ENCODE measurements at places on chromosomes 12 and 14.
A peak's percentile ranks its signal among the peaks of the same experiment; 100 is the strongest.

- no peak for DNase-seq
Measured at GRCh38 chr12:126681676-126682075, 1585.3 kb upstream of the TMEM132C start.

- no peak for DNase-seq
Measured at GRCh38 chr12:120076651-120077050, 39.9 kb downstream of the RAB35 start.

GRCh38 chr14:44989497-44990440, 27.8 kb downstream of the TOGARAM1 start:
- DNase-seq = no peak

DNA sequence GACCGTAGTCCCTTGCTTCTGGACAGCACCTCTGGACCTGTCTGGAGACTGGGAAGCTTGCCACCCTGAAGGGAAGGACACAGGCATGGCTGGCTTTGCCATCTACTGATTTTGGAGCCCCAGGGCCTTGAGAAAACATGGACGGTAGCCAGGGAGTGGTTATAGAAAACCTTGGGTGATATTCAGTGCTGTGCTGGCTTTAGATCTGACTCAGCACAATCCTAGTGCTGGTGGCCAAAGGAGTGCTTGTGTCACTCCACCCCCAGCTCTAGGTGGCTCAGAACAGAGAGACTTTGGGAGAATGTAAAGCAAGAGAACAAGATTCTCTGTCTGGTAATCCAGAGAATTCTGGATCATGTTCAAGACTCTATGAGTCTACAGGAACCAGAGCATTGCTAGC, 214.5 kb upstream of the IGF1 start:
- DNase-seq = no peak

GRCh38 chr12:45655186-45655585, 74.3 kb upstream of the ARID2 start:
- DNase-seq = no peak

DNA sequence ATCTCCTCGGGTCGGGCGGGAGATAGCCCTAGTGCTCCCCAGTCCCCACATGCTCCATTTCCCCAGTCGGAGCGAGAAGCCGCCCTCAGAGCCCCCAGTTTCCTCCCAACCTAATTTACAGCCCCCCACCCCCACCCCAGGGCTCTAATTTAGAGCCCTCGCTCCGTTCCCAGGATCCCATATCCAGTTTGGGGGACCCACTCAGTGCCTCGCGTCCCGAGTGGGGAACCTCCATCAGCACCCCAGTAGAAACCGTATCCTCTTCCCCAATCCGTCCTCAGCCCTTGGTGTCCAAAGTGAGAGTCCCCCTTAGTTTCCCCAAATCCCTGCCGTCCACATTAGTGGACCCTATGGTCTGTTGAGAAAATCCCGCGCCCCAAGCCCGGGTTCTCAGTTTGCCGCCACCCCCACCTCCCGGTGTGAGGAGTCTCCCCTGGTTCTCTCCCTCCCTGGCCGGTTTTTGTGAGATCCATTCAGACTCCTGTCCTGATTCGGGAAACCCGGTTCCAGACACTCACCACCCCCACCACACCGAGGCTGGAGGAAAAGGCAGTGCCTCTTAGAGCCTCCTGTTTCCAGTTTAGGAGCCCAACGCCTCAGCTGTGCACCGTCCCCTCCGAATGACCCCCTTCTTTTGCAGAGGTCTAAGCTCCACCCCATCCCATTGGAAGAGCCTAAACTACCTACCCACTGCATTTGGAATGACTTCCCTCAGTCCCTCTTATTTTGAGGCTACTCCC, 809 bp upstream of the MSI1 start:
- DNase-seq = no peak

- no peak for DNase-seq
Measured at GRCh38 chr12:6143303-6143675, 18.8 kb upstream of the VWF start.

GRCh38 chr12:25859976-25860375, 98.5 kb upstream of the RASSF8 start:
- no peak for DNase-seq

DNA sequence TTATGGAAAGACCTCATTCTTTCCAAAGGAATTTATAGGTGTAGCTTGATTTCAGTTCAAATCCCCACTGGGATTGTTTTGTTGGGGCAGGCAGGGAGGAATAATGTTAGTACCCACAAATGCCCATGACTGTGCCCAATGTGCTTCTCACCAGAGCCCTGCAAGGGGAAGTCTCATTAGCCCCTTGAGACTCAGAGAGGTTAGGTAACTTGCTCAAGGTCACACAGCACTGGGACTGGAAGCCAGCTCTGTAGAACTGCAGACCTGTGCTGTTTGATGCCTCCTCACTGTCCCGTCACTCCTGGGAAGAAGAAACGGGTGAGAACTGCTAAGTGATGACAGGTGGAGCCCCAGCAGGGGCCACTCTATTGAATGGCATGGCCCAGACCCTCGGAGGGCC, 8.9 kb downstream of the ANKRD9 start:
- no peak for DNase-seq

GRCh38 chr12:67469666-67470065, 178.9 kb upstream of the DYRK2 start:
- no peak for DNase-seq

- no peak for DNase-seq
Measured at GRCh38 chr12:71268598-71269280, 110.9 kb upstream of the TSPAN8 start.

GRCh38 chr14:56199095-56199981, 81.1 kb downstream of the PELI2 start:
- DNase-seq = peak; percentile 32

DNA sequence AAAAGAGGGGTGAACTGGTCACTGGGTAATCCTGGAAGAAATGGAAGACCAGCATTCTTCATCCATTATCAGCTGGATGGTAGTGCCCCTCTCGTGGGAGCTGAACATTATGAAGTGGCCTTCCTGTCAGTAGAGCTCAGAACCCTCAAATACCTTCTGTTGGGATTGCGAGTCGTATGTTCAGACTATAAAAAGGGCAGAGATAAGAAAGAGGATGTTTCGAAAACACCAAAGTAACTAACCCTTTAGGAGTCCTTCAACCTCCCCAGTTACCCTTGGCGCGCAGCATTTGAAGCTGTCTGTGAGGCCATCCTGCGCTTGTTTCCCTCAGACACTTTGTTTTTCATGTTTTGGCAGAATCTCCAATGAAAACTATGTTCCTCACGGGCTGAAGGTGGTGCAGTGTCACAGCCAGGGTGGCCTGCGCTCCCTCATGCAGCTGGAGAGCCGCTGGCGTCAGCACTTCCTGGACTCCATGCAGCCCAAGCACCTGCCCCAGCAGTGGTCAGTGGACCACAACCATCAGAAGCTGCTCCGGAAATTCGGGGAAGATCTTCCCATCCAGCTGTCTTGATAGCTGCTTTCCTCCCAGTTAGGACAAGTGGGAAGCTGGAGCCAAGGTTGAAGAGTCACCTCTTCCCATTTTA, 19.3 kb upstream of the GALNT16 start:
- DNase-seq = no peak

DNA sequence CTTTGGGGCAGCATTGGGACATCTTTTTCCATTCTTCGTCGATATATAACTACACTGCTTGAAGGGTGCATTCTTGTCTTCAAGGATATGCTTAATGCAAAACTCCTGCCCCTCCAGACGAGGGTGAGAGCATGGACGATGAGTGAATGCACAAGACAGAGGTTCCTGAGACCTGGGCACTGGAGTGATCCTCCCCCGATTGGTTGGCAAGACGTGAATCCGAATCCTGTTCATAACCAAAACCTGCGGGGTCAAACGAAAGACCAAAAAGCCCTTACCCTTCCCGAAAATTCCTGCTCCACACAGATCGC, 684 bp downstream of the KANSL2 start:
- peak; percentile 22 for DNase-seq

DNA sequence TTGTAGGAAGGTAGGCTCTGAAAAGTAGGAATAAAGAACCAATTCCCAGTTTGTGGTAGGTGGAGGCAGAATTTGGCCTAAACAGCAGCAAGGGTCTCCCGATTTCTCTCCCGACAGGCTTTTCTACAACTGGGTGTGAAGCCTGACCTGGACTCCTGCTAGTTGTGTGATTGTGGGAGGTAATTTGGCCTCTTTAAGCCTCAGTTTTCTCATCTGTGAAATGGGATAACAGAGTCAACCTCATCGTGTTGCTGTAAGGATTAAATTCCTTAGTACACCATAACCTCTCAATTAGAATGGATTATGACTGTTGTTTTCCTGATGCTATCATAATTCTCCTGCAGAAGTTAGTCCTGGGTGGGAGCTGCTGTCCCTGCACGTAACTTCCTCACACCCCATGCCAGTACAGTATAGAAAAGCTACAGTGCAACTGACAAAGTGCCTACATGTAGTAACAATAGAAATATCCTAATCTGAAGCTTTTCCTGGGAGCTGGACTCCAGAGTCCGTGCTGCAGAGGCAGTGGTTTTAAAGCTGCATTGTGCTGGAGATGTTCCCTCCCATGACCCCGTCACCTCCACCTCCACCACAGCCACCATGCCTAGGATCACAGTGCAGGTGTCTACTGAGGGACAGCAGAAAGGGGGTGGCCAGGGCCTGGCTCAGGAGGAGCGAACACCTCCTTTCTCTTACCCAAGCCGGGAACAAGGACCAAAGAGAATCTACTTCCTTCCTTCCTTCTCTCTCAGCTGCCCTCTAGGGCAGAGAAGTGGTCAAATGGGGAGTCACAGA, 76.5 kb downstream of the FBXL14 start:
- DNase-seq = no peak

- no peak for DNase-seq
Measured at GRCh38 chr12:31353750-31354708, 28.1 kb upstream of the SINHCAF start.

GRCh38 chr12:26599096-26599695, 233.8 kb downstream of the ITPR2 start:
- no peak for DNase-seq

- peak; percentile 92 for DNase-seq
Measured at GRCh38 chr12:127145929-127146789, 1120.8 kb upstream of the TMEM132C start.

Data from K562 (cell line).